DND-41 (cell line): ENCODE measurements at places on chromosomes 2 and 18.

DNA sequence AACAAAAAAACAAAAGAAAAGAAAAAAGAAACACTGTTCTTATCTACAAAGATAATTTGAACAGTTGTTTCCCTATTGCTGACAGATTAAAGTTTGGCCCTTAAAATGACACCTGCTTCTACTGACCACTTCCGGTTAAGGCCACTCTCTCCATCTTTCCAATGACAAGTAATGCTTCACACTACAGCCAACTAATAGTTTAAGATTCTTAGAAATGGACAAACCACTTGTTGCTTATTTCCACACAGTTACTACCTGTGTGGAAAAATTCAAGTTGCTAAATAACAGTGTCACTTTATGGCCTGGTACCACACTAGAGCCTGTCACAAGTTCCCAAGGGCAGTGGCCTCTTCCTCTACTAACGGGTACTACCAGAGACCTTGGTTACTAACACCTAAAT is 2.4 kb downstream of the TMEM185B start:
- H3K4me3 ChIP-seq, result peak overlapping the region; percentile 65; the same call in 1 of the 2 replicates
- no peak overlapping the region for H3K27ac ChIP-seq
- no peaks in the 10 kb centered on the region for H3K27me3 ChIP-seq
- H3K36me3 ChIP-seq, result peaks cover 61% of the 10 kb centered on the region
- peaks cover 47% of the 10 kb centered on the region for H3K4me1 ChIP-seq

- no peaks in the 10 kb centered on the region for H3K4me1 ChIP-seq
- H3K36me3 ChIP-seq, result peaks cover 57% of the 10 kb centered on the region
- H3K4me3 ChIP-seq, result no peak overlapping the region
- no peak for DNase-seq
Observed at GRCh38 chr2:230797515-230798495, 66.9 kb upstream of the ITM2C start.

GRCh38 chr18:48854780-48855179 is 96.0 kb downstream of the SMAD7 start:
- H3K4me3 ChIP-seq, result no peak overlapping the region
- no peaks in the 10 kb centered on the region for H3K27me3 ChIP-seq
- no peaks in the 10 kb centered on the region for H3K4me1 ChIP-seq
- DNase-seq, result no peak
- no peaks in the 10 kb centered on the region for H3K36me3 ChIP-seq

- peaks cover 62% of the 10 kb centered on the region for H3K4me1 ChIP-seq
- no peaks in the 10 kb centered on the region for H3K36me3 ChIP-seq
- peak overlapping the region; percentile 98 for H3K27ac ChIP-seq
- DNase-seq, result no peak
- no peaks in the 10 kb centered on the region for H3K27me3 ChIP-seq
Observed at GRCh38 chr18:49020621-49021021, 69.9 kb upstream of the SMAD7 start.

GRCh38 chr2:51424418-51424817 is 392.5 kb upstream of the NRXN1 start:
- no peaks in the 10 kb centered on the region for H3K4me1 ChIP-seq
- H3K27ac ChIP-seq, result no peak overlapping the region
- H3K27me3 ChIP-seq, result no peaks in the 10 kb centered on the region
- H3K4me3 ChIP-seq, result no peak overlapping the region
- DNase-seq, result no peak
- H3K36me3 ChIP-seq, result no peaks in the 10 kb centered on the region

GRCh38 chr18:36449451-36449850 is 151.9 kb downstream of the FHOD3 start:
- H3K27ac ChIP-seq, result no peak overlapping the region
- H3K4me3 ChIP-seq, result no peak overlapping the region
- H3K27me3 ChIP-seq, result peaks cover 7% of the 10 kb centered on the region
- H3K36me3 ChIP-seq, result no peaks in the 10 kb centered on the region
- H3K4me1 ChIP-seq, result no peaks in the 10 kb centered on the region
- no peak for DNase-seq

- no peak overlapping the region for H3K27ac ChIP-seq
- H3K27me3 ChIP-seq, result no peaks in the 10 kb centered on the region
- H3K36me3 ChIP-seq, result peaks cover 53% of the 10 kb centered on the region
- no peak overlapping the region for H3K4me3 ChIP-seq
Observed at GRCh38 chr2:69181806-69182427, 168.9 kb downstream of the ANTXR1 start.
